ENCODE measurements at places on chromosomes 11 and 22.

DNA sequence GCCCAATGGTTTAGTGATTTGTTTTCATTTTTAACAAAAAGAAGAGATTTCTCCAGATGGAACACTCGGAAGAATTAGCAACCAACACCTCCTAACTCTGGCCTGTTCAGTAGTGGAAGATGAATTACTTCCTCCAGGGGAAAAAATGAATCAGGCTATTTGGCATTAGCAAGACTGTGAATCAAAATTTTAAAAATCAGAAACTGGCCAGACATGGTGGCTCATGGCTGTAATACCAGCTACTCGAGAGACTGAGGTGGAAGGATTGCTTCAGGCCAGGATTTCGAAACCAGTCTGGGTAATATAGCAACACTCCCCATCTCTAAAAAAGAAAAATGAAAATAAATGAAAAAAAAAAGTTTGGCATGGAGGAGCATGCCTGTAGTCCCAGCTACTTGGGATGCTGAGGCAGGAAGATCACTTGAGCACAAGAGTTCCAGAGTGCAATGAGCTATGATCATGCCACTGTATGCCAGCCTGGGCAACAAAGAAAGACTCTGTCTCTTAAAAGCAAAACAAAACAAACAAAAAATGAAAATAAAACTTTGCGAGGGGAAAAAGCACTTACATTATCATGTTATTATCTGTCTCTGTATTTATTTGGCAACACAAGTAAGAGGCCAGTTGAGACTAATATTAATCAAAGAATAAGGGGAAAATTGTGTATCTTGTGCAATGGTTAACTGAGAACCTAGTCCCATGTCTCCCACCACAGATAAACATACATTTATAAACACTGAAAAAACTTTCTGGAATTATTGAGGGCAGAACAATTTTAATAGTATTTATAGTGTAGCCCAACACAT, 796.3 kb upstream of the ANO3 start:
- DNase-seq: no peak

DNA sequence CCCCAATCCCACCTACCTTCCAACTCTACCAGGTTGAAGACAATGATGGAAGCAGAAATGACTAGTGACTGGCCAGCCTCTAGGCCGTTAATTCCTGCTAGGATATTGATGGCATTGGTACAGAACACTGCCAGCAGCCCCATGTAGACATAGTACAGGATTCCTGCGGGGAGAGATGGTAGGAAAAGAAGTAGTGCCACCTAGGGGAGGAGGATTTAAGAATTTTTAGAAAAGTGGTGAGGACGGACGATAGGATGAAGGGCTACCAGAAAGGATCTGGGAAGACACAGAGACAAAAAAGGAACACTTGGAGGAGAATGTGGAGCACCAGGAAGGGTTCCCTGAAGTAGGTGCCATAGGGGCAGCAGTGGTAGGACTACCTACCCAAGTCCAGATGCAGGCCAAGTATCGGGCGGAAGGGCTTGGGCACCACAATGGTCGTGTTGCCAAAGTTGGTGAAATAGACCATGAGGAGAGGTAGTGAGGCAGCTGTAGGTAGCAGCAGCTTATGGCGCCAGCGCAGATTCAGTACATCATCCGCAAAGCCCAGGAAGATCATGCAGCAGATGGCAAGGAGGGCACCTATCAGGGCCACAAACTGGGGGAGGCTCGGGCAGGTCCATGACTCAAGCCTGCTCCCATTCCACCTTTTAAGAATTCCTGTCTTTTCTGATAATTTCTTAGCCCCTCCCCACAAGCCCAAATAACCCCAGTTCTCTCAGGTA, 1.2 kb downstream of the DPAGT1 start:
- no peak for DNase-seq

DNA sequence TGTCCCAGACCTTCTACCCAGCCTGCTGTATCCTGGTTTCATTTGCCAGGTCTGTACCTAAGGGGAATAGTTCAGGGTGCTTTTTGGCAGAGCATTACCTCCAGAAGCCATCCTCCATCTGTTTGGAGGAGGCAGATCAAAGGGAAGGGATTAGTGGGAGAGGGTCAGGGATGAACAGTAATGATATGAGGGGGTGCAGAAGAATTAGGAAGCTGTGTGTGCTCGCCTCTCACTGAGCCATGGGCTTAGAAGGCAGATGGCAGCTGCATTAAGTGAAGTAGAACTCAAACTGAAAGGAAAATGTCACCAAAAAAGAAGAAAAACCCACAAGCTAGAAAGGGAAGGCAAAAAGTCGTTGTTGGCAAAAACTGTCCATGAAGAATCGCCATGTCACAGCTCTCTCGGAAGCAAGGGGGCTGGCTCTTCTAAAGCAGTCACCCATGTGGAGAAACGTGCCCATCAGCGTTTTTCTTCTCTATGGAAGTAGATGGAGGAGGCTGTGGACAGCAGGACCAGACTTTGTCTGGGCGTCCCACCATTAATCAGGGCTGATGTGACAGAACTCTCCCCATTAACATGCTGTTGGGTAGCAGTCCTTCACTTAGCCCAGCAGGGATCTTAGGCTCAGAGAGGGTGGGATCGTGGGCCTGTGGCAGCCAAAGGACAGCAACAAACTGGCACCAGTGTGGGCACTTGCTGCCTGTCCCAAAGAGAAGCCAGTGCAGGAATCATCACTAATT, 46.8 kb downstream of the CEP164 start:
- DNase-seq: no peak

DNA sequence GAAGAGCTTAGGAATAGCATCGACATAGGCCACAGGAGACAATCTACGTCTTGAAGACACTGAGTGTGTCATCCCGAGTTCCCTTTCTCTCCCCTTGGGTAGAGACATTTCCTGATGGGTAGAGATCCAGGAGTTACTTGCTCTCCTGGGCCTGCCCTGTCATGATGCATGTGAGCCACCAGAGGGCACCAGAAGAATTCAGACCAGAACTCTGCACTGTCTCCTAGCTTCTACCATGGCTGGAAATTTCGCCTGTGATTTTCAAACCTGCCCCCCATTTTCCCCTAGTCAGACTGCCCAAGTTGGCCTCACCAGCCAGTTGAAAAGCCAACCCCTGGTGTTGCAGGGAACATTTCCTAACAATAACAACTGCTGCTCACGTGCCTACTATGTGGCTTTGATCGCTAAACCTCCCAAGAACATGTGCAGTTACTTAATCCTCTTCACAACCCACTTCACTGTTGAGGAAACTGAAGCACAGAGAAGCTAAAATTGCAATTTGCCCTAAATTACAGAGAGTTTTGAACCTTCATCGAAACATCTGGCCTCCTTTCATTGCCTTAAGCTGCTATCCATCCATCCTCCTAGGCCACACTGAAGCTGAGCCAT, 47.2 kb downstream of the C11orf58 start:
- DNase-seq: peak; percentile 24

GRCh38 chr11:119417726-119418540, 5.0 kb downstream of the THY1 start:
- no peak for DNase-seq

GRCh38 chr11:125425601-125426000, 70.5 kb downstream of the FEZ1 start:
- DNase-seq: no peak

DNA sequence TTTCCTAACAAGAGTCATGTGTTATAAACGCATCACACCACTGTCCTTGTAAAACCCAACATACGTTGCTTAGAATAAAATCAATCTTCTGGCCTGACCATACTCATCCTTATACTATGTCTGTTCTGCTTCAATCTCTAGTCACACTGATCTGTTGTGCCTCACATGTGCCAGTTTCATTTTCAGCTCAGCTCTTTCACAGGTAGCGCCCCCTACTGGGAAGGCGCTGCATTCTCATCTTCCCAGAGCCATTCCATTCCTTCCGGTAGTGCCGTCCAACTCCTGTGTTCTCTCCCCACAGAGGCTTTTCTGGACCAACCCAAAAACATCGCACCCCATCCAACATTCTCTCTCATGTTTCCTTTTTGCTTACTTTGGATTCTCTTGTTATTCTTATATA, 22.2 kb downstream of the CASP5 start:
- DNase-seq: peak; percentile 30

DNA sequence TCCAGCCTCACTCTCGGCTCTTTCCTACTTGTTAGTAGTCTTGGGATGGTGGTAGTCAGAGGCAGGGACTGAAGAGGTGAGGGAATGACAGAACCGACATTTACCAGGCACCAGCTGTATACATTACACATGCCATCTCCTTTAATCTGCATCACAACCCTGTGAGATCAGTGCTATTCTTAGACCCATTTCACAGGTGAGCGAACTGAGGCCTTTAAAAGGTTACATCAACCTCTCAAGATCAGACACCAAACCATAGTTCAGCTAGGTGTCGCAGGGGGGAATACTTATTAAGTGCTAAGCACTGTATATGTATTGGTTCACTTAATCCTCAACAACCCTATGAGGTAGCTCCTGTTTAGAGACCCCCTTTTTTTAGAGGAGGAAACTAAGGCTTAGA, 5.6 kb downstream of the PLA2G3 start:
- DNase-seq: no peak

DNA sequence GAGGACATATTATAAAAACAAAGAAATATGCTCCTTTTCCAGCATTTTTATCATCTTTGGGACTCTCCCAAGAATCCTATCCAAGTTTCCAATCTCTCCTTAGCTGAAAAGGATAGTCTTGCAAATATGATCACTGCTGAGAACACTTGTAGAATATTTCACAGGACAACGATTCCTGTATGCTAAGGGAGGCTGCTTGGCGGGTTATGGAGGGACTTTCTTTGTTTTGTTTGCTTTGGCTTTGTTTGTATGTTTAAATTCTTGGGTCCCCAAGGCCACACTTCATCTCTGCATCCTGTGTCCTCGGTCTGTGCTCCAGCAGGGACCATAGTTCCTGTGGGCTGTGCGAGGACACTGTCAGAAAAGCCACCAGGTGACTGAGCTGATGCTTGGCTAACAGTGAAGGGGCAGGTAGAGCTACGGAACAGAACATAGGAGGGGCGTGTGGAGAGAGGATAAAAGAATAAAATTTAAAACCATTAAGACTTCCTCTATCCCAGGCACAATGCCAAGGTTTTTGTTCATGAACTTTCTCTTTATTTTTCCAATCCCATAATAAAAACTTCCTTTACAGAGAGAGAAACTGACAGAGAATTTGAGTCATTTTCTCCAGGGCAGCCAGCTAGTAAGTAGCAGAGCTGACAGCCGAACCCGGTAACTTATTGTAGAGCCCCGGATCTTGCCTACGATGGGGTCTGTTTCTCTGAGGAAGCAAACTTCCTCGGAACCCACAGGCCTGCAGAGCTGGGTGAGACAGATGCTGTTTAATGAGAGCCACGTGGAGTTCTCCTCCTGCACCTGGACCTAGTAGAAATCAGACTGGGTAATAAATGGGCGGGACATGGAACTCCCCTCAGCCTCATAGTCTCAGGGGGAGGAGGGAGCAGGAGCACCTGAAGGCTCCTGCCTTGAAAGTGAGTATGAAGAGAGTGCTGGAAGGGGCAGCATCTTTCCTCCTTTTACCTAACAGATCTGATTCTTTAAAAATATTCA, at the start of gene IZUMO1R:
Gene IZUMO1R, plus strand, starts transcription at position 615 of the 993 bp plus-strand sequence. CDS start 1,057 bp downstream, outside the sequence.
- DNase-seq: no peak

DNA sequence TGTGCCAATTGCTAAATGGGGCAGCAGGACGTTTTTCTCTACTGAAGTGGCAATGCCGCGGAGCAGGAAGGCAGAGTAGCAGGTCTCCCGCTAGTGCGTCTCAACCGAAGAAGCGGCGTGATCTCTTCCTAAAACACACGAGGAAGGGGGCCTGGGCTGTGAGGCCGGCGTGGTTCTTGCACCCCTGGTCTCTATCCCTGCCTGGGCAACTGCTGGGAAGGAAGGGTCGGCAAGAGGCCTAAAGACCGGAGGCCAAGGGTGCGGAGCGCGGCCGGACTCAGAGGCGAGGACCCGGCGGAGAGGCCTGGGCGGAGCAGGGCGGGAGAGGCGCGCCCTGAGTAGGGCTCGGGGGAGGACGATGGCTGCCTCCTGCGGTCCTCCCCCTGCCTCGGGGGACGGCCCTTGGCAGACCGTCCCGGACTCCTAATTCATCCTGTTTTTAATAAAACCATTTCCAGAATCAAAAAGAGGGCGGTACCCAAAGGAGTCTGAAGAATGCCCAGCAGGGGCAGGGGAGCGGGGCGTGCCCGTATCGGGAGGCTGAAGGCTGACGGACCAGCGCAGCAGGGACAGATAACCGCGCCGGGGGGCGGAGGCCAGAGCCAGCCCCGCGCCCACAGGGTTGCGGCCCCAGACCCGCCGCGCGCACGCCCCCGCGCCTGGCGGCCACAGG, 572 bp upstream of the APLP2 start:
- DNase-seq: peak; percentile 8

DNA sequence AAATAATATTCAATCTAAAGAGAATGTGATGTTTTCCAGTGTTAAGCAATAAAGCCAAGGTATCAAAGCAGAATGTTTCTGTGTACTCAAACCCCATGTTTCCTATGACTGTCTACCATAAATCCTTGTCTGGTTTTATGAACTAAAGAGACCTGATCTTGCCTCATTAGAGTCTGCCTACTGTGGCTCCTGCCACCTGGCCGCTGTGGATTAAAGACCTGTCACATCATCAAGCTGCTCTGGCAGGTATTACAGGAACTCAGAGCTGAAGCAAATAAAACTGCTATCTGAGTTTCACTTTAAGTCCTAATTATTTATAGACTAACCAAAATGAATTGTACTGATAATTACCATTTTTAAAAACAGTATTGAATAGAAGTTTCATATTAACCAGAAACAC, 207.8 kb upstream of the CCDC90B start:
- no peak for DNase-seq

DNA sequence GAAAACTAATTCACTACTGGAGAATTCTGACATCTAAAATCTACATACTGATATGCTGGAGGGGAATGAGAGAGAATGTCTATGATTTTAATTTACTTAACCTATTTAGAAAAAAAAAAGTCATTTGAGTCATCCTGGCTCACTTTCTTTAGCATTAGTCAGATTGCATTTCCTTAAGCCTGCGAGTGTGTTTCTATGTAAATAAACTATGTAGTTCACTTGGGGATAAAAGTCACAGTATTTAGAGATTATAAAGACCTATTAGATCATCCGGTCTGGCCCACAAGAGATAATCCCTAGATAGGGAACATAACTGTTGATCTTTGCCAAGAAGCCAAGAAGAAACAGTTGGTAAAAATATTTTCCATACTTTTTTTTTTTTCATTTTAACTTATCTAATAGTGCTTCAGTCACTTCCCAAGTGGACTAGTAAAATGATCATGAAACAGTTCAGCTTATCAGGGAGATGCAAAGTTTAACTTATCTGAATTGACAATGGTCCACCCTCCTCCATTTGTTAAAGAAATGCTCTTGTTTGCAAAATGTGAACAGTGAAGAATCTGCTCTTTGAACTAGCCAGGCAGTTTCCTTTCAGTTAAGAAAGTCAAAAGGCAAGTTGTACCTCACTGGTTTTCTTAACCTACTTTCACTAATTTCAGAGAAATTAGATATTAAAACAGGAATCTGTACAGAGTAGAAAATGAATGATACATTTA, 21.2 kb upstream of the BLID start:
- no peak for DNase-seq

DNA sequence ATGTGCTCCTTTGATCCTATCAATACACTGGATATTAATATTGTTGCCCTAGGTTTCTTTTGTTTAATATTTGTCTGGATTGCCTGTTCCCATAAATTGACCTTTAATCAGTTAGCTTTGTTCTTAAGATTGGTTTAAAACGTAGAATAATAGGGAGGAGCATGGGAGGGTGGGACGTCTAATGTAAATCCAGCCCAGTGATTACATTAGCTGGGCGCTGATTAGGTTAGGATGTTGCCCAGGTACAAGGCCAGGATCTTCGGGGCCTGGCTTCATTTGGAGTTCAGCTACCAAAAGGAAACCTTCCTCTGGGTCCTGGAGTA, at the start of gene SRSF8:
Gene SRSF8, plus strand, starts transcription at position 204 of the 323 bp plus-strand sequence. CDS start 308 bp downstream, outside the sequence.
- no peak for DNase-seq

Measured in GM12864 (cell line).